ENCODE measurements at places on chromosomes 16 and 17. TPM values are rescaled to one million over a fixed set of nuclear protein-coding genes. Genes with fewer than 3 reads are reported as not detected.
A peak's percentile ranks its signal among the peaks of the same experiment; 100 is the strongest.

DNA sequence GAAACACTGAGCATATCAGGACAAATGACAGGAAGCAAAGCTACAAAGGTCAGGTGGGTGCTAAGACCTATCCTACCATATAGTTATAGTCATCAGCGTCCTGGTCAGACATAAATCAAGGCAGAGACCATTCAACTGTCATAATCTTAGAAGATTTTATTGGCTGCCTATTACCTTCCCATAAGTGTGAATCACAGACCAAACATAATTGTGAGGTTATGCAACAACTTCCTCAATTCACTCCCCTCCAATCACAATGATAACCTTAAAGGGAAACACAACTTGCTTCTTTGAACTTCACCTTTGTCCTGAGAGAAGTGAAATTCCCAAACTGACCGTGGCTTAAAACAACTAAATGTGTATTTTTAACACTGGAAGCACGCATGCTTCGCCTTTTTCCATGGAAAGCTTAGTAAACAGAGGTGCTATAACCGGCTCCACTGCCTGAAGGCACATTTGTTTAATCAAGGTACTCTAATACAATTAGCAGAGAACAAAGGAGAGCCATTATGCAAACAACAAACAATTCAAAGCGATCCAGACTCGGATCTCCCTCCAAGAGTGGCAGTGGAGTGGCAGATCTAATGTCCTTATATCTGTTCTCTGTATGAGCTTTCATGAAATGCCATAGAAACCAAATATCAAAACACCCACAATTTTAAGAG lies 84.9 kb downstream of the TMEM114 start:
- no peak for DNase-seq

Gene MPP3
- 5.5 TPM for total RNA-seq

GRCh38 chr17:68732301-68732749 lies 131.2 kb upstream of the FAM20A start:
- peak; percentile 36 for DNase-seq

DNA sequence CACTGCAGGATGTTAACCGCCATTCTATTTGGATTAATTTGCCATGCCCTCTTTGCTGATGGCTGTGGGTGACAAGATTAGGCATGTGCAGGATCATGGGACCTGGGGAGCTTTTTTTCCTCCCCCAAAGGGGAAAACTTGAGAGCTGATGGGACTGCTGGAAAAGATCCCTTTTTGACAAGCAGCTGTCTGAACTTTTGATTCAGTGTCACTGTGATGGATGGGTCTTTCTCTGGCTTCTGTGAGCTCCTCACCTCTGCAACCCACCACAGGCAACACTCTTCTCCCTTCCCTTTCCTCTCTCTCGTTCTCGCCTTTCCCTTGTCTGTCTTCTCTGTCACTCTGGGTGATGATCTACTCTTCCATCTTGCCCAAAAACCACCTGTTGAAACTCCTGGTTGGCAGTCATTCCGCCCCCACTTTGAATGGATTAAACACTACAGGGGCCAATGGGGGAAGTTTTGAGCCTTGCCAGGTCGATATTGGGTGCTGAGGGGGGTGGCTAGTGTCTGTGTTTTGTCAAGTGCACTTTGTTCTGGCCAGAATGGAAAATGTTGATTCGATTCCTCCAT lies 3.1 kb upstream of the CANT1 start:
- no peak for DNase-seq

- DNase-seq: no peak
Observed at GRCh38 chr16:55029509-55029908, 98.8 kb downstream of the IRX5 start.

- no peak for DNase-seq
Observed at GRCh38 chr17:57311281-57312216, 55.2 kb downstream of the MSI2 start.

- no peak for DNase-seq
Observed at GRCh38 chr16:56237451-56237930, 46.2 kb downstream of the GNAO1 start.

GRCh38 chr17:45790296-45790922 lies 6.3 kb downstream of the CRHR1 start:
- no peak for DNase-seq

Gene TSPAN10
- total RNA-seq: 10.6 TPM

DNA sequence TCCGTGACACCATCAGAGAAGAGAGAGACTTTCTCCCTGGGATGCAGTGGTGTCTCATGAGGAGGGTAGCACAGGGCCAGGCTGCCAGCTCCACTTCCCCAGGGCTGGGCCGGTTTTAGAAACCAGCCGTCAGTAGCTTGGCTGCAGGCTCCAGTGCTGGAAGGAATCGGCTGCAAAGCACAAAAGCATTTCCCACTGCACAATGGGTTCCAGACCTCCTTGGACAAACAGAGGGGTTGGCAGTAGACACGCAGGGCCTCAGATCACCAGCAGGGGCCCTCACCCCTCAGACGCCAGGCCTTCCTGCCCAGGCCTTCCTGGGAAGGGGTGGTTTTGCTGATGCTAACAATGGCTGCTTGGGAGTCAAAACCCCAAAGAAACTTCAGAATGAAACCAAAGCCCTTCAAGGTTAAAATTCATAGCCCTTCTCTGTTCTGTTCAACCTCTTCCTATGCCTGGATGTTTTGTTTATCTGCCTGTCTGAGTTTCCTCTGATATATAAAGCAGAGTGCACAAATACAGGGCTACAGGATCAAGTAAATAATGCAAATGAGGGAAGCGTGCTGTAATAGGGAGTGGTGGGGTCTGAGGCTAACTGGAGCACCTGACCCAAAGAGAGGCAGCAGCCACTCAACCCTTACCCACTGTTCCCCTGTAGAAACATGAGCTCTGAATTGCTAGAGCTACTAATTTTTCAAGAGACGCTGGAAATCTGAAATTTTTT lies 26.2 kb downstream of the TEKT5 start:
- DNase-seq: peak; percentile 20

DNA sequence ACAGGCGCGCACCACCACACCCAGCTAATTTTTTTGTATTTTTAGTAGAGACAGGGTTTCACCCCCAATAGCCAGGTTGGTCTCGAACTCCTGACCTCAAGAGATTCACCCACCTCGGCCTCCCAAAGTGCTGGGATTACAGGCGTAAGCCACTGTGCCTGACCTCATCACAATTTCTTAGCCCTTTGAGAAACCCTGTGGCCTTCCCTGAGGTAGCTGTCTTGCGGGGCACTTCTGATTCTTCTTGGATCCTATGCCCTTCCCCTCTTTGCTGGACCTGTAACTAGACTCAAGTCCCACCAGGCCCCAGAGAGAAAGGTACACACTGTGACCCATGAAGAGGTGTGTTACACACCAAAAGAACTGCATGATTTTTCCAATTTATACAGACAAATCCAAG lies 13.5 kb upstream of the CETP start:
- no peak for DNase-seq

DNA sequence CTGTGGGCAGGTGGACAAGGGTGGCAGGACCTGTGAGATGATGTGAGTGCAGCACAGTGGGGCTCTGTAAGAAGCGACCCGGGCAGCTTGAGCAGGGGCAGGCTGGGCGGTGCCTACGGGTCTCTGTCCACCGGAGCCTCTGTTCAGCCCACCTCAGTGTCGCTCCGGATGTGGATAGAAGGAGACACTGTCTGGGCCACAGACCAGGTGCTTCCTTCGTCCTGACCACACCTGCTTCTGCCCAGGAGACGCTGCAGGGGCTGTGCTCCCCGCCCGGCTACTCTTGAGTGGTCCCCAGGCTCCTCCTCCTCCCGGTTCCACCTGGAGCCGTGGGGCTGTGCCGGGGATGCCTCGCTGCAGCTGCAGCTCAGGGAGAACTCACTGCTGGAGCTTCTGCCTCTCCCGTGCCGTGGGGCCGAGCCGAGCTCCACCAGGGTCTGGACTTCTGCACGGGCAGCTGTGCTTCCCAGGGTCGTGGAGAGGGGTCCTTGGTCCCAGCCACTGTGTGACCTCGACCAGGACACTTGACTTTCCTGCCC lies 21.5 kb downstream of the METRNL start:
- DNase-seq: no peak

- peak; percentile 44 for DNase-seq
Observed at GRCh38 chr16:30382111-30382881, at the start of gene SEPTIN1. Gene SEPTIN1 (minus strand): TSS chr16:30382561. CDS start chr16:30382542, 19 bp downstream.

Gene SNTB2
- total RNA-seq: 21.3 TPM

DNA sequence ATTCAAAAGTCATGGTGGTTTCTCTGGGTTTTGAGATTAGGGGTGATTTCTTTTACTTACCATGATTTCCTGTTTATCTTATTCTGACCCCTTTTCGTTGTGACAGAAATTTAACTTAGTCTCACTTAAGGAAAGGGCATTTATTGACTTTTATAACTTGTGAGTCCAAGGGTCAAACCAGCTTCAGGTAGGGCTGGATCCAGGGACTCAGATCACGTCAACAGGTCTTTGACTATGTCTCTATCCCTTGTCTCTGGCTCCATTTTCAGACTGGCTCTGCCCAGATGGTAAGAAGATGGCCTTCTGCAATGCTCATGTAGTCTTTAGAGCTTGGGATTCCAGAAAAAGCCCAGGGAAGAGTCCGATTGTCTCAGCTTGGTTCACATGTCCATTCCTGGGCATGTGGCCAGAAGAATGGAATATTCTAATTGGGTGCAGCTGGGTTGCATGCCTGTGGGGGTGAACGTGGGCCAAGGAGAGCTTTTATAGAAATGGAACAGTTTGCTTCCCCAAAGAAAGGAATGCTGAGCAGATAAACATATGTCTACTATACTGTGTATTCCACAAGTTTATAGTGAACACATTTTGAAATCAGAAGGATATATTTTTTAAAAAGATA lies 13.4 kb downstream of the USP43 start:
- DNase-seq: no peak

Gene KCNAB3
- total RNA-seq: 0.10 TPM

GRCh38 chr16:15847611-15848175 lies 9.1 kb downstream of the MYH11 start:
- DNase-seq: no peak

DNA sequence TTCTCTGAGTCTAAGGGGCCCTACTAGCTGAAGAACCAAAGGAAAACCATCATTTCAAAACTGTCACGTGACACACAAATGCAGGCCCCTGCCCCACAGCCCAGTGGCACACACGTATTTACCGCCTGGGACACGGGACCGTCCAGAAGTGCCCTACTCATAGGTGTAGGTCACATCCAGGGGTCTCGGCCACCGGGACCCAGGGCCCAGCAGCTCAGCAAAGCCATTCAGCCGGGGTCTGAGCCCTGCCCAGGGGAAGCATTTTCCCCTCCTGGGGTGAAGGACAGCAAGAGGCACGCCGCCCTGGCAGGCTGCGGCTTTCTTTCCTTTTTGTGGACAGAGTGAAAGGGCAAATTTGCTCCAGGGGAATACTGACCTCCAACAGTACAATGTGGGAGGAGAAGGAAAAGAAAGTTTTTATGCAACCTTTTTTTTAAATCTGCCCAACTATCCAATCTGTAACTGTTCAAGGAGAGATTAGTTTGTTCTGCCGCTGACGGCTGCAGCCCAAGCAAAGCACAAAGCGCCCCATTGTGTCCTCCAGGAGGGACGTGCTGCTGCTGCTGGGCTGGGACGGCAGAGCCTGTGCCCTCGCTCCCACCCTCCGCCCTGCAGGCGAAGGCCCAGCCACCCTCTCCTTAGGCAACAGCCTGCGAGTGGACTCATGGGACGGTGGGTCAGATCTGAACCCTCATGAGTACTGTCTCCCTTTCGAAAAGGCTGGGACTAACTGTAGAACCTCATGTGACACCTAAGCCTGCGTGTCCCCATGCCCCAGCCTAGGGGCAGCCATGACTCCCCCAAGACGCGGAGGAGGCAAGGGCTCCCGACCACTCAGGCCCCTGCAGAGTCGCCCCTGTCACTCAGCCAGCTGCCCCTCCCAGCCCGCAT lies 21.3 kb downstream of the SLC7A5 start:
- DNase-seq: no peak

Gene WNT9B
- total RNA-seq: not detected

Gene G6PC1
- total RNA-seq: not detected

Gene PDPK1
- 22.4 TPM for total RNA-seq

DNA sequence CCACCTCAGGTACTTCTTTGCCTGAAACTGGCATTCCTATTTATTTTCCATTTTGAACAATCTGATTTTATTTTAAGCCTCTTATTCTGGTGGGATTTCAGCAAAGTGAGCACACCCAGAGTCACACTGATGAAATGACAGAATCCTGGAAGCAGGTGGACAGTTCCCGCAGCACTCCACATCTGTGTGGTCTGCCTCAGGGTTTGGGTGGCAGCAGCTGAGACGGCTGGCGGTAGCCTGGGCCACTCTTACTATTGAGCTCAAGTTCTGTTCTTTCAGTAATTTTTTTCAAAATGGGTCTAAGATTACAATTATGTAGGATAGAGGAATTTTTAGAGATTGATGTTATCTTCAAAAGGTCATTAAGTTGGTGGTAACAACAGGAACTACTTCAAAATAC lies 32.5 kb upstream of the ENDOV start:
- peak; percentile 40 for DNase-seq

DNA sequence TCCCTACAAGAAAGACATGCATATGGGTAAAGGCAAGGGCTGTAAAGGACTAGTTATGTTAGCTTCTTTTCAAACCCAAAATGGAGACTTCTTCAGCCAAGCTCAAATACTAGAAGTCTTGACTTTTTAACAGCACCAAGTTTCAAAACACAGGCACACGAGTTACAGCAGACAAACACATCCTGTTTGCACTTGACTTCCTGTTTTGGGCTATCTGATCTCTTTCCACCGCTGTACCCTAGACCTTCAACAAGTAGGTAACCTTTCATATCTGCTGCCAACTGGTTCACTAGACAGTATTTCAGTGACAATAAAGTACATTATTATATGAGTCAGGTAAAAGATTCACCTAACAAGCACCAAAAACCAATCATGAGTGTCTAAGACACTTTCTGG lies 12.3 kb downstream of the RFFL start:
- DNase-seq: no peak

DNA sequence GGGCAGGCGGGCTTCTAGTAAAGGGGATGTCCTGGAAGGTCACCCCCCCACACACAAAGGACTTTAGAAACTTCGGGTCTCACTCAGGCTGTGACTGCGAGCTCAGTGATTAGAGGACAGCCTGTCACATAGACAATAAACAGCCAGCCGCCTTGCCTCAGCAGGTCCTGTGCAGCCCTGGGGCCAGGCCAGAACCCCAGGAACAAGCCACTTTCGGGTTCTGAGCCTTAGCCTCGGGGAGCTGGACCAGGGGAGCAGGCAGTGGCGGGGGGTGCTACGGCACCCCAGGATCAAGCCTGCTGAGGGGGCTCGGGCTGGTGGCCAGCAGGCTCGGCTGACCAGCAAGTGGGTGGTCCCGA lies 1.1 kb downstream of the GAS7 start:
- DNase-seq: no peak

- DNase-seq: peak; percentile 61
Observed at GRCh38 chr17:63841350-63842172, 924 bp downstream of the SMARCD2 start.

Gene PDILT
- total RNA-seq: not detected

- peak; percentile 56 for DNase-seq
Observed at GRCh38 chr17:67602974-67603373, 114.8 kb upstream of the NOL11 start.

Gene ITGAD
- not detected for total RNA-seq

Gene MMP15
- 53.2 TPM for total RNA-seq

Gene CCT6B
- 5.2 TPM for total RNA-seq

Gene ANTKMT
- total RNA-seq: 44.0 TPM

- DNase-seq: peak; percentile 73
Observed at GRCh38 chr17:68771867-68772515, 170.8 kb upstream of the FAM20A start.

GRCh38 chr17:76277300-76278267 lies 12.4 kb downstream of the UBALD2 start:
- no peak for DNase-seq

- DNase-seq: no peak
Observed at GRCh38 chr17:17987901-17988300, 15.2 kb downstream of the DRC3 start.

GRCh38 chr17:76166906-76167305 lies 25.9 kb upstream of the FOXJ1 start:
- DNase-seq: no peak
